A549 (cell line): ENCODE measurements at places on chromosomes 2 and 18. TPM values are rescaled to one million over a fixed set of nuclear protein-coding genes. Genes with fewer than 3 reads are reported as not detected.

The XRCC5 gene
- 209 to 222 TPM (median 217 TPM) in 3 replicates for polyA plus RNA-seq

The ZNF24 gene
- polyA plus RNA-seq, result 14.2 to 15.1 TPM (median 14.6 TPM) in 3 replicates

The FOXD4L1 gene
- polyA plus RNA-seq, result 0.59 to 0.90 TPM (median 0.67 TPM) in 3 replicates

The CYTIP gene
- polyA plus RNA-seq, result not detected in 3 replicates

The SERPINB2 gene
- not detected in 3 replicates for polyA plus RNA-seq

The ANKRD36B gene
- 3.0 to 3.9 TPM (median 3.5 TPM) in 3 replicates for polyA plus RNA-seq

The RSAD2 gene
- 0.03 to 0.04 TPM in 2 of 3 replicates, not detected in the other for polyA plus RNA-seq

The LDLRAD4 gene
- polyA plus RNA-seq, result 2.5 to 5.2 TPM (median 4.6 TPM) in 3 replicates

The AGXT gene
- not detected in 3 replicates for polyA plus RNA-seq

The IL36RN gene
- polyA plus RNA-seq, result not detected in 3 replicates

The COL3A1 gene
- 0.35 to 0.99 TPM (median 0.70 TPM) in 3 replicates for polyA plus RNA-seq

The ABCG8 gene
- not detected in 3 replicates for polyA plus RNA-seq

The TTC21B gene
- 6.1 to 7.2 TPM (median 6.2 TPM) in 3 replicates for polyA plus RNA-seq

The TRABD2A gene
- polyA plus RNA-seq, result 7.0 to 7.4 TPM (median 7.1 TPM) in 3 replicates

The DES gene
- polyA plus RNA-seq, result 0.09 TPM in 1 of 3 replicates, not detected in the others

The SLC5A7 gene
- not detected in 3 replicates for polyA plus RNA-seq

The NEURL3 gene
- 0.44 to 0.60 TPM (median 0.51 TPM) in 3 replicates for polyA plus RNA-seq

The ACTG2 gene
- polyA plus RNA-seq, result 0.26 to 0.51 TPM (median 0.33 TPM) in 3 replicates

The ANKRD62 gene
- polyA plus RNA-seq, result not detected in 3 replicates

The SLC4A3 gene
- polyA plus RNA-seq, result 2.2 to 3.6 TPM (median 3.1 TPM) in 3 replicates

The TFCP2L1 gene
- 1.1 to 1.3 TPM (median 1.1 TPM) in 3 replicates for polyA plus RNA-seq

The KCNIP3 gene
- polyA plus RNA-seq, result 0.70 to 0.94 TPM (median 0.84 TPM) in 3 replicates

The TACR1 gene
- 0.11 to 0.27 TPM (median 0.14 TPM) in 3 replicates for polyA plus RNA-seq

The IL1RL2 gene
- 0.05 TPM in 1 of 3 replicates, not detected in the others for polyA plus RNA-seq

The ABHD1 gene
- 0.96 to 1.0 TPM (median 1.0 TPM) in 3 replicates for polyA plus RNA-seq

The HOXD9 gene
- polyA plus RNA-seq, result 0.94 to 1.7 TPM (median 1.0 TPM) in 3 replicates

The STPG4 gene
- 0.05 to 0.16 TPM (median 0.14 TPM) in 3 replicates for polyA plus RNA-seq

The MYO5B gene
- polyA plus RNA-seq, result 6.4 to 9.4 TPM (median 6.9 TPM) in 3 replicates

The KCNK3 gene
- polyA plus RNA-seq, result 1.6 to 3.4 TPM (median 2.4 TPM) in 3 replicates

The MATN3 gene
- polyA plus RNA-seq, result 11.2 to 17.2 TPM (median 14.2 TPM) in 3 replicates

The RBM45 gene
- 15.2 to 16.9 TPM (median 15.6 TPM) in 3 replicates for polyA plus RNA-seq

The CYS1 gene
- polyA plus RNA-seq, result 0.64 to 1.2 TPM (median 1.1 TPM) in 3 replicates

The SCN2A gene
- polyA plus RNA-seq, result 0.01 to 0.05 TPM (median 0.03 TPM) in 3 replicates

The TP53I3 gene
- polyA plus RNA-seq, result 173 to 183 TPM (median 173 TPM) in 3 replicates

The CHRND gene
- polyA plus RNA-seq, result not detected in 3 replicates

The MC5R gene
- polyA plus RNA-seq, result not detected in 3 replicates

The IGFBP2 gene
- polyA plus RNA-seq, result 21.1 to 27.0 TPM (median 26.1 TPM) in 3 replicates
